ENCODE measurements at places on chromosomes 16 and 17.
A peak's percentile ranks its signal among the peaks of the same experiment; 100 is the strongest.

DNA sequence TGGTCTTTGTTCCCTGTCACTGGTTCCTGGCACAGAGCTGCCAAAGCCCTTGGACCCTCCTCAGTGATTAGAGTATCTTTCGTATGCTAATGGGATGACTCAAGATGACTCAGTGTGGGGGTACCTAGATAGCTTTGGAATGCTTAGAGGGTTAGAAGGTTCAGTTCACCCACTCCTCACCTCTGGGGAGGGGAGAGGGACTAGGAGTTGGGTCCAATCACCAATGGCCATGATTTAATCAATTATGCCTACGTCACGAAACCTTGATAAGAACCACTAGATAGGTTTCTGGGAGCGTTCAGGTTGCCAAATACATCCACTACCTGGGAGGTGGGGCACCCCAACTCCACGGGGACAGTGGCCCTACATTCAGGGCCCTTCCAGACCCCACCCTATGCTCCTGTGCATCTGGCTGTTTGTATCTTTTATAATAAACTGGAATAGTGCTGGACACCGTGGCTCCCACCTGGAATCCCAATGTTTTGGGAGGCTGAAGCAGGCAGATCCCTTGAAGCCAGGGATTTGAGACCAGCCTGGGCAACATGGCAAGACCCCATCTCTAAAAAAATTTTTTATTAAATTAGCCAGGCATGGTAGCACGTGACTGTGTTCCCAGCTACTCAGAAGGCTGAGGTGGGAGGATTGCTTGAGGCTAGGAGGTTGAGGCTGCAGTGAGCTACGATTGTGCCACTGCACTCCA, 29.2 kb upstream of the LITAF start:
- no peak for DNase-seq

DNA sequence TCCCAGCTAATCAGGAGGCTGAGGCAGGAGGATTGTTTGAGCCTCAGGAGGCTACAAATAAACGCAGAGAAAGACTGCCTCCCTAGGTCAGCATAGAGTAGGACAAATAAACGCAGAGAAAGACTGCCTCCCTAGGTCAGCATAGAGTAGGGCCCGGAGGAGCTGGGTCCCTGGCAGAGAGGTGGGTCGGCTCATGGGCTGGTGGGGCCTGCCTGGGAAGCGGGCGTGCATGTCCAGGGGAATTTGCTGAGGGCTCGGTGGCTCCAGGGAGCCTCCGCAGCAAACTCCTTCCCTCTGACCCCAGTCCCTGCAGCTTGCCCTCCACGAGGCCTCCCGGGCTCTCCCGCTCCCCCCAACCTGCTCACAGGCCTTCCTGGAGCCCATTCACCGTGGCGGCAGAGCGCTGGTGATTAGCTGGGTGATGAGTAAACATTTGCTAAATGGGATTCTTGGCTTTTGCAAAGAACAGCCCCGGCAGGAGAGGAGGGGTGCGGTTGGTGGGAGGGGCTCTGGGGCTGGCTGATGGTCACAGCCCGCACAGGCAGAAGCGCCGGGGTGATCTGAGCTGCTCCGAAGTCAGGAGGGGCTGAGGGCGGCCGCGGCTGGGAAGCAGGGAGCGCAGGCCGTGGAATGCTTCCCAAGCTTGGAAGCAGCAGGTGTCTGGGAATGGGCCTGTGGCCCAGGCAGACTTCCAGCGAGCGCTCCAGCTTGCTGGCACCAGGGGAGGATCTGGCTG, 93.1 kb downstream of the RTN4RL1 start:
- no peak for DNase-seq

- no peak for DNase-seq
Measured at GRCh38 chr16:69306031-69306430, 5.1 kb upstream of the VPS4A start.

- no peak for DNase-seq
Measured at GRCh38 chr16:28984091-28984490, 761 bp upstream of the LAT start.

- DNase-seq: no peak
Measured at GRCh38 chr17:32593003-32593402, 106.2 kb downstream of the CDK5R1 start.

DNA sequence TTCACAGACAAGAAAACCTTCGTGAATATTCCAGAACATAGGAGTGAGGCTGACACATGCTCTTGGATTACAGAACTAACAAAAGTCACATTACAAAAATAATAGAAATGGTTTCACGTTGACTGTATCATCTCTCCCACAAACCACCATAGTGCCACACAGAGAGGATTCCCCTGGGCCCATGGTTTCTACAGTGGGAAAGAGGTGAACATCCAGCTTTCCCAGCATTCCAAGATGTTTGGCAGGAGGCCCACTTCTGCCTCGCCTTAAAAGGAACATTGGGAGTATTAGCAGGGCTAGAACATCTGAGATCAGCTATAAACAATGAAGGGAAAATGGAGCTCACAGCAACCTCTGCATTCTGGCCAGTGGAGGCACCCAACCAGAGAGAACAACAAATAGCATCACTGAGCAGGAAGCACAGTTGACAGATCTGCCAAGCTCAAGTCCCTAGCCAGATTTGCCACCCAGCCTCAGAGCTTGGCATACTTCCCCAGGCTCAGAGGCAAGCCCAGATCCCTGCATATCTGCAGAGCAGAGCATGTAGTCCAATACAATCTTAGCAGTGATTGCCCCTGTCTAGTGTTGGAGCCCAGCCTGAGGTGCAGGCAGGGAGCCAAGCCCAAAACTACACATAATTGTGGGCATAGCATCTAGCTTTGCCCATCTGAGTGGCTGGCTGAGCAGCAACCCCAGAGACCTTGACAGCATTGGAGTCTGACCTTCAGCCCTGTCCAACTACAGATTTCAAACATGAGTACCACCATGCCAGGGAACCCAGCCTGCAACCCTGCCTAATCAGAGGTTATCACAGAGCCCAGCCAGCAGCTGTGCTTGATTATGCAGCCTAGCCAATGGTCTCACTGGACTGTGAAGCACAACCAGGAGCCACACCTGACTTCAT, 260.4 kb downstream of the CEP112 start:
- DNase-seq: no peak

- DNase-seq: no peak
Measured at GRCh38 chr17:17147821-17148220, 58.3 kb downstream of the PLD6 start.

GRCh38 chr17:82698974-82699442, 510 bp upstream of the RAB40B start:
- DNase-seq: no peak

DNA sequence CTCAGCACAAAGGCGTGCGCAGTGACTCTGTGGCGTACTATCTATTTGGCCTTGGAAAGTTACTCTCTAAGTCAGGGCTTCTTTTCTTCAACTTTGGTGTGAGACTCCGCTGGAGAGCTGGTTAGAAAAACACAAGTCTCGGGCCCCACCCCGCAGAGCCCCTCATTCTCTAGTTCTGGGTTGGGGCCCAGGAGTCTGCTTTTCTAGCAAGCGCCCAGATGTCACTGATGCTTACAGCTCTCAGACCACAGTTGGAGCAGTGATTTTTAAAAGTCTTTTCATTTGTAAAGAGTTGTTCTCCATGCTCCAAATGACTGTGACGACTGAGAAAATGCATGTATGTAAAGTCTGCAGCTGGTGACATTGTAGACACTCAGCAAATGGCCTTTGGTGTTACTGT, 582.3 kb downstream of the WWOX start:
- DNase-seq: no peak

DNA sequence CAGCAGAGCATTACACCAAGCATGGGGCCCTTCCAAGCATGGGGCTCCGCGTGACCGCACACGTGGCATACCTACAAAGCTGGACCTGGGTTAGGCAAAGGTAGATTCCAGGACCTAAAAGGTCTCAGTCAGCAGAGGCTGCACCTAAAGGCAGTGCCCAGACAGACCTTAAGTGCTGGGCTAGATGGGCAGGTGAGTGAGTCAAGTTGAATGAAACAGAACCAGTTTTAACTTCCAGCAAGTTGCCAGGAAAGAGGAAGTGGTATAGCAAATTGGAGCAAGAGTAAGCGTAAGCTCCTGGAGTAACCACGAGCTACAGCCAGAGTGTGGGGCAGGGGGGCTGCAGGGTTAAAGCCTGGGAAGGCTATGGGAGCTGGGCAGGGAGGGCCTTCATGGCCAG, 49.5 kb downstream of the SRCIN1 start:
- no peak for DNase-seq

- DNase-seq: peak; percentile 61
Measured at GRCh38 chr17:59963738-59964481, 630 bp downstream of the RNFT1 start.

- DNase-seq: no peak
Measured at GRCh38 chr16:82655072-82655714, 28.4 kb downstream of the CDH13 start.

DNA sequence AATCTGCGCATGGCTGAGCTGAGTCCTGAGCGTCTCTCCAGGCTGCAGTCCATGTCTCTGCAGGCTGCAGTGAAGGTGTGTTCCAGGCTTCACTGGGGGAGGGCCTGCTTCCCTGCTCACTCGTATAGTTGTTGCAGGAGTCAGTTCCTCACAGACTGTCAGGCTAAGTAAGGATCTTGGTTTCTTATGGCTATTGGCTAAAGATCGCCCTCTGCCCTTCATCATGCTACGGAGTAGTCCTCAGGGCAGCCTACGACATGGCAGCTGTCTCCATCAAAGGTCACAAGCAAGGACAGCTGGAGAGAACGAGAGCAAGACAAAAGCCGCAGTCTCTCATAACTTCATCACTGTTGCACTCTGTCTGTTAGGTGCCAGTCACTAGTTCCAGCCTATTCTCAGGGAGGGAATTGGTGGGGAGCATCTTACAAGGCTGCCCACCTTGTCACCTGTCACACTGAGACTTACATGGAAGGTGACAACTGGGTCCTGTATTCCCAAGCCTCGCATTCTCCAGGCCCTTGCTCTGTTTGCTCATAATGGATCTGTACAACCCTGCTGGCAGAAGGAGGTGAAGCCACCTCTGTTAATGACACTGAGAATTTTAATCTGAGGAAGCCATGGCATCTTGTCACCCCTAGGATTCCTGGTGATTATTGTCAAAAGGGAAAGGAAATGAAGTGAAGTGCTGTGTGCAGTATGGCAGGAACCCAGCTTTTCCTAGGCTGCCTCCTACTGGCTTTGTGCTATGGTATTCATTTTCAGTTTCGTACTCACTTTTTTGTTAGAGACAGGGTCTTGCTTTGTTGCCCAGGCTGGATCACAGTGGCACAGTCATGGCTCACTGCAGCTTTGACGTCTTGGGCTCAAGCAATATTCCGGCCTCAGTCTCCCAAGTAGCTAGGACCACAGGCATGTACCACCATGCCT, 43.4 kb downstream of the MFSD11 start:
- no peak for DNase-seq

DNA sequence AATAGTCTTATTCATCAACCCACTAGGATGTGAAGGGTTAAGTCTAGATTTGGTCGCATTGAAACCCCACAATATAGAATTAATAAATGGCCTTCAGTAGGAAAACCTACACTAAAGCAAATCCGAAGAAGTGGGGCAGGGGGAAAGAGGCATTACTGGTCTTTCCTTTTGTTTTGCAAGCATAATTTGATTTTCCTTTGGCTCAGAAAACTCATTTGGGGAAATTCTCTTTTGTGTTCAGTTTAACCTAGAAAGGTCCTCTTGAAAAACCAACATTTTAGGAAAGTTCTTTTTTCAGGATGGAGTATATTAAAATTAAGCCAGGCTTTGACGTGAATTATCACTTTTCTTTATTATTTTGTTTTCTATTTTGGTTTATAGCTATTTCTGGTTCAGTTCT, 31.7 kb downstream of the ERCC4 start:
- no peak for DNase-seq

GRCh38 chr17:42975265-42975664, 4.6 kb downstream of the PTGES3L start:
- no peak for DNase-seq

DNA sequence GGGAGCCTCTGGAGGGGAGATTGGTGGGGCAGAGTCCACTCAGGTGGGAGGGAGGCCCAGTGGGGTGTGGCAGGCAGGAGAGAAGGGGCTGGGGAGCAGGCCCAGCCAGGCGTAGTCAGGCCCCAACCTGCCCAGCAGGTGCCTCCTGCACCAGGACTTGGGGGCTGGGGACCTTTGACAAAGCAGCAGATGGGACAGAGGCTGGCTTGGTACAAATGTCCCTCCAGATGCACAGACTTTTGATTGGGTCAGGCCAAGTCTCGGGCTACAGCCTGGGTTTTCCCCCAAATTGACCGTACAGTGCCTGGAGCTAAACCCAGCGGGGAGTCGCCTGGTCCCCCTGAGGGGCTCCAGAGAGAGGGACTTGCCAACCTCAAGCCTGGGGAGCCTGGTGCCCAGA, 411 bp downstream of the GGT6 start:
- no peak for DNase-seq

All from GM13977 (cell line).